GM12864 (cell line): ENCODE measurements at places on chromosomes 1 and 21.

GRCh38 chr21:16794950-16795349, 717.9 kb upstream of the CXADR start:
- no peak for DNase-seq

DNA sequence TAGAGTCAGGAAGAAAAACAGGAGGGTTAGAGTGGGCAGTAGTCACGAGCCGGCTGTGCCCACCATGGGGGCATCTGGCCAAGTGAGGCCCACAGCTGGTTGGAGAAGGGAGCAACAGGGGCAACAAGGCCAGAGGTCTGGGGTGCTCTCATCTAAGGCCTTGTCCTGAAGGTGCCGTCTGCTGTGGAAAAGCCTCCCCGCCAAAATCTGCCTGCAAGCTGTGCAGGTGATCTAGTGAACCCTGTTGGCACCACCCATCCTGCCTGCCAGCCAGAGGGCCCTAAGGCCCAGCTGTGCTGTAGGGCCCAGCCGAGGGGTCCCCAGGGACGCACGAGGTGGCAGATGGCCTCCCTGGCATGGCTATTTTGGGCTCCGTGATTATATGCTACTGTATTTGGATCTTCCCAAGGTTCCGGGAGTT, 51.3 kb downstream of the LGR6 start:
- DNase-seq: no peak

GRCh38 chr1:225114354-225114990, 185.0 kb downstream of the DNAH14 start:
- DNase-seq: no peak

DNA sequence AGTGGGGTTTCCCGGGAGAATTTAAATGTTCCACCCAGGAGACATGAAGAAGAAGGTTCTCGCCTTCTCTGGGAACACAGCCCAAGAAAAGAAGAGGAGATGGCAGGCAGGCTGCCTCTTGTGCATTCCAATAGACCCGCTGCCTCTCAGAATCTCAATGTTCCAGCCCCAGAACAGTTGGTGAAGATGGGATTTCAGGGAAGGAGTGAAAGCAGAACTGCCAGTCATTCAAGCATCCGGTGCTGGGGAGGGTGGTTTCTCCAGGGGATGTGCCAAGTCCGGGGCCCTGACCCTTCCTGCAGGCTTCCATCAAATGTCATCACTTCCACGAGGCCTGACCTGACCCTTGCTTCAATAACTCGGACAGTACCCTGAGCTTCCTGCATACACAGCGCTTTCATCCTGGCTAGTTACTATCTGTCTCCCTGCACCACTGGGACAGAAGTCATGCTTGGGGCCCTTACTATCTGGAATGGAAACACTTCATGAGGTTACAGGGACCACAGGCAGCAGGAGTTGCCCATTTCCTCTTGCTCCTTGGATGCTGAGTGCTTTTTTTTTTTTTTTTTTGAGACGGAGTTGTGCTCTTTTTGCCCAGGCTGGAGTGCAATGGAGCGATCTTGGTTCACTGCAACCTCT, 386.6 kb upstream of the POU3F1 start:
- no peak for DNase-seq

DNA sequence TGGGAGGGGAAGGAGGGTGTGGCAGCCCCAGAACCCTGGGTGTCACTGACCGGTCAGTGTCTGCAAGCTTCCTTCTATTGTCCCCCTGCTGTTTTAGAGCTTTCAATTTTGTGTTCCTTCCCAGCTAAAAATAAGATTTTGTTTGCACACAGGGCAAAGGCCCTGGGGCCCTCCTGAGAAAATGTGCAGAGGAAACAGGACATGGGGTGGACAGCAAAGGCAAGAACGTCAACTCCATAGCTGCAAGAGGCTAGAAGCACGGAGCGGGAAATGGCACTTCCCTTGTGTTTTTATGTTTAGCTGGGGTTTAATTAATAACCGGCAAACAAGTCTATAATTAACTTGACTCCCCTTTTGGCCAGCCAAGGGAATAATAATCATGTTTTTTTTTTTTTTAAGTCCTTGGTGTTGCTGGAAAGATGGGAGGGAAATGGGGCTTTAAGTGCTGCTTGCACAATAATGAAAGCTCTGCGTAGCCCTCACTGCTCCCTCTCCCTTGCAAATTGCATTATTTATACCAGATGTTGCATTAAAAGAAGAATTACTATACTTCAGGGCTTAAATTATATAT, 261.4 kb upstream of the USP24 start:
- DNase-seq: no peak

- DNase-seq: no peak
These were observed 193.5 kb downstream of the CYYR1 start for GRCh38 chr21:26379561-26379960.

DNA sequence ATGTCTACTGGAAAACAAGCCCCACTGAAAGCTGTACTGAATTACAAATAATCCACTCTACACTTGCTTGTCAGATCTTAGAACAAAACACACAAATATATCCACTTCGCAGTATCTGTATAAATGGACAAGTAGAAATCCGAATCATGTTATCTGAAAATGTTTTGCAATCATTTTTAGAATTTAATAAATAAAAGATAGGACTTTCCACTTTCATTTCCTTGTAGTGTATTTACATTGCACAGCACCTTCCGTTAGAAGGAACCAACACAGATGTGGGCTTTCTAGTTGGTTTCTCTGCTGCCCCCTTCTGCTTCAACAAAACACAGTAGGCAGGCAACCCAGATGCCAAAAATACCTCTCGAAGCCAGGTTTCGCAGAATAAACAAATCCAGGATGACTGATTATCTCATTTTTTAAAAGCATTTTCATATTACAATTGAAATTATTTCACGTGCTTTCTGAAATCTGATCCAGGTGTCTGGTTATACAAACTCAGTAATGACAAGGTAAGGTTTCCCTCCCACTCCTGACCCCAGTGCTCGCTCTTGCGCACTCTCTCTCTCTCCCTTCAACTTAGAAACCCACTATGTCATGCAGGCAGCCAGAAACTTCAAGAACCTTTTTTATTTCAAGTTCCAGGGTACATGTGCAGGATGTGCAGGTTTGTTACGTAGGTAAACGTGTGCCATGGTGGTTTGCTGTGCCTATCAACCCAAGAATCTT, 389.9 kb downstream of the SMYD3 start:
- peak; percentile 49 for DNase-seq

DNA sequence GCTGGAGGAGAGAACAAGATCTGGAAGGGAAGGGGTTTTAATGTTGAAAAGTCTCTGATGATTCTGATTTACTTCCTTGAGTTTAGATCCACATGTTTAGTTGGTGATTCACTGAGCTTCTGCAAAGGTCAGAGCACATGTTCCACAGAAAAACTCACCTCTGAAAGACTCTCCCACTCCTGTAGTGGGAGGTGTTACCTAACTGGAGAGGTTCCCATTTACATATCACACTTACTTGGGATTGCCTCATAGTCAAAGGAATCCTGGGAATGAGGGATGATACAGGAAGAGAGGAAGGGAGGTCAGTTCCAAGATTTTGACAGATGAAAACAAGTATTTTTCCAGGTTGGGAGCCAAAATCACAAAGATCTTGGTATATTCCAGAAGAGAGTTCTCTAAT, 2.7 kb upstream of the NTNG1 start:
- no peak for DNase-seq

DNA sequence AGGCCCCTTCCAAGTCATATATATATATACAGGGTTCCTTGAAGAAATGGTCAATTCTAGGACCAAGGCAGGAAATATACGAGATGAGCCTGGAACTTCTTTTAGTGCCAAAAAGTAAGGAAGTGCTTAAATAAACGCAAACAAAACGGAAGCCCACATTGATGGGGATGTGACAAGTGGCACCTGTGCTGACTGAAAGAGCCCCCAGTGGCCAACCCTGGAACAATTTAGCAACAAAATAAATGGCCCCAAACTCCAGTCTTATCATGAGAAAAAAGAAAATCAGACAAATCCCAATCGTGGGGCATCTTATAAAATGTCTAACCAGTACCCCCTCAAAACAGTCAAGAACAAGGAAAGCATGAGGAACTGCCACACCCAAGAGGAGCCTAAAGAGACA, 17.7 kb downstream of the PLA2G5 start:
- DNase-seq: no peak

DNA sequence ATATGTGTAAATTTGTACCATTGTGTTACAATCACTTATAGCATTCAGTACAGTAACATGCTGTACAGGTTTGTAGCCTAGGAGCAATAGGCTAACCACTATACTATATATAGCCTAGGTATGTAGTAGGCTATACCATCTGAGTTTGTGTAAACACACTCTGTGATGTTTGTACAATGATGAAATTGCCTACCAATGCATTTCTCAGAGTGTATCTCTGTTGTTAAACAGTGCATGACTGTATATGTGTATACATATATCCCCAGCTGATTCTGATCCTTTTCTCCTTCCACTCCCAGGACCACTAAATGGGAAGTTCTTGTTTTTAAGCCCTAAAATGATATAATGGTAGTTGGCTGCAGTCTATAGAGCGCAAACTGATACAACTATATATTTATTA, 7.8 kb downstream of the GNPAT start:
- DNase-seq: no peak

DNA sequence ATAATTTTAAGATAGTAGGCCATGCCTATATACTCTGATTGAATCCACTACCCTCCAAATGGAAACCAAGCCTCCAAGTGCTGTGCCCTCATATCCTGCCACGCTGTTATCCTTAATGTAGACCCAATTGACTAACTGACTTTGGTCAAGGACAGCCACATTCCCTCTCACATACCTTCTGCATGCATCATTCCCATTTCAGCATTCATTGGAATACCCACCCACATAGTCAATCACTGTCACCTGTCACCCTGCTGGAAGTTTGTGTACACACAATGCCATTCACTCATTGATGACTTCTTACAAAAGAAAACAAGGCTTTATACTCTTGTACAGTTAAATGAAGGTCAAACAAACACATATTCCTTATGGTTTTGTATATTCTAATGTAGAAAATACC, 221.1 kb upstream of the PBX1 start:
- no peak for DNase-seq

GRCh38 chr1:203456577-203456976, 19.0 kb upstream of the PRELP start:
- no peak for DNase-seq

- DNase-seq: no peak
These were observed 15.2 kb downstream of the SLC66A1 start for GRCh38 chr1:19327301-19327700.

- no peak for DNase-seq
These were observed 4.5 kb downstream of the EFNA3 start for GRCh38 chr1:155083052-155083541.

DNA sequence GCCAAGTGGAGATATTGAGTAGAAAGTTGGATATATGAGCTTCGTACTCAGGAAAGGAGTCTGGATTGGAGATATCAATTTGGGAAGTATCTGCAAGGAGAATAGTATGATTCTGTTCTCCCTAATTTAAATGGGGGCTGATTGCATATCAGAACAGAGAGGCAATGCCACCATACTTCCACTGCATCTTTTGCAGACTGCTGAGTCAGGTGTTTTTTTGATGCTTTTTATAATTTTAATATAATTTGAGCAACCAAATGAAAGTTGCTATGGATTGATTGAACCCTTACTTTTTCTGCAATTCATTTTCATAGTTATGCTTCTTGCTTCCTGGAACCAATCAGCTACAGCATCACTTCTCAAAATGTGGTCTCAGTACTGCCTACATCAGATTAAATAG, 590.3 kb downstream of the USP25 start:
- no peak for DNase-seq

DNA sequence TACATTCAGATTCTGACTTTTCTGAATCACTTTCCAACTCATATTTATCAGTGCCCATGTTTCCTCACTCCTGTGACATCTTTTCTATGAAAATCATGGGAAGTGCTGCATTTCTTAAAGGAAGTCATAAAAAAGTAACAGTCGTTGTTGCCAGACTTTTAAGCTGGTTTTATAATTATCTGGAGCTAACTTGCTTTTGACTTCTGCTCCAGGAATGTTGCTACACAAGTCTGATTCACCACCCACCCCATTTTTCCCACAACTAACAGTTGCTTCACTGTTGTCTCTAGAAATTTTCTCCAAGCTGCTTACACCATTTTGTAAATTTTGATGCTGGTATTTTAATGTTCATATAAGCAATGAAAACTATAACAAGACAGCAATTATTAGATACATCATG, 12.2 kb downstream of the FCRLB start:
- no peak for DNase-seq

- DNase-seq: no peak
These were observed 34.9 kb downstream of the WLS start for GRCh38 chr1:68197461-68197860.

DNA sequence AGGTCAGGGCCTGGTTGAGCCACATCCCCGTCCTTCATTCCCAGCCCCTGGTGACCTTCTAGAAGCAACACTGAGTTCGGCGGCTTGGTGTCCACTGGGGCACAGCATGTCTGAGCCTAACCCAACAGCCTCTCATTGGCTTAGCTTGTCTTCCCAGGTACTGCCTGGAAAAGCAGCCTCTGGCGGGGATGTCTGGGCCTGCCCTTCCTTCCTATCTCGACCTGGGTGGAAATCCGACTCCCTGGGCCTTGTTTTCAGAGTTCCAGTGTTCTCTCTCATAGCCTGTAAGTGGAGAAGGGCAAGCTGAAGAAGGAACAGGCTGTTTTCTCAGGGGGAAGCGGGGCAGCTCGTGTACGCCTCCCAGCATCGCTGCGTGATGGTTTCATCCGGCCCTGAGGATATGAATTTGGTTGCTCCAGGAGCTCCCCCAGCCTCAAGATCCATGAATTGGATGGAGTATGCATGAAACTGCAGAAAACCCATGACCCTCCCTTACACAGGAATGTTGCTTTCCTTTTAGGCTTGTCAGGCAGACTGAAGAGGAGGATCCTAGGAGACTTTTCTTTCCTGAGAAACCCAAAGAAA, 116.5 kb upstream of the IRF2BP2 start:
- no peak for DNase-seq

DNA sequence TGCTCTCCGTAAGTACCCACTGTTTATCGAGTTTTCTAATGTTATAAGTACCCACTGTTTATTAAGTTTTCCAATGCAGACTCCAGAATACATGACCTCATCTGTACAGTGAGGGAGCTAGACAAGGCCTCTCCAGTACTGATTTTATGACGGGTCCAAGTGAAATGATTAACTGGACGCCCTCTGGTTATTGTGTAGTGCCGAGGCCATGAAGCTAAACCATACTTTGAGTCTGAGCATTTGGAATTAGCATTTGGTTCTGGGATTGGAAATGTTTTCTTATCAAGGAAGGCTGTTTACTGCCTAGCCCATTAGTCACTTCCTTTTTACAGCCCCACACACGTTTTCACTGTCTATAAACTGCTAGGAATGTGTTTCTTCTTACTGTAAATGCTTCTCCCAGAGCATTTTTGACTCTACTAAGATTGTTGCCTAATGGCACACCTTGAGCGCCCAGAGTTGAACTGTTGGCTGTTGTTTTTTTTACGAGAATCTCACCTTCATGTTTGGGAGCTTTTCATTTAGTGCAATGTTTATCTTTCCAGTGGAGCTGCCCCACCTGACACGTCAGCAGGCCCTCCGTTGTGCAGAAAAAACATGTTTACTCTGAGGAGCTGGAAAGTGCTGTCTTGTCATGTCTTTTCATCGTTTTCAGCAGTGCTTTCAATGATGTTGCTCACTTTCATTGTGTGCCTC, 26.9 kb downstream of the SPATA46 start:
- DNase-seq: no peak
